ENCODE measurements at places on chromosomes 7 and 10.

- no peak for DNase-seq
Observed at GRCh38 chr7:148334959-148335577, 255.5 kb upstream of the C7orf33 start.

- no peak for DNase-seq
Observed at GRCh38 chr10:110721406-110722038, 77.4 kb downstream of the RBM20 start.

GRCh38 chr7:80640846-80641245 lies 2.4 kb downstream of the CD36 start:
- no peak for DNase-seq

DNA sequence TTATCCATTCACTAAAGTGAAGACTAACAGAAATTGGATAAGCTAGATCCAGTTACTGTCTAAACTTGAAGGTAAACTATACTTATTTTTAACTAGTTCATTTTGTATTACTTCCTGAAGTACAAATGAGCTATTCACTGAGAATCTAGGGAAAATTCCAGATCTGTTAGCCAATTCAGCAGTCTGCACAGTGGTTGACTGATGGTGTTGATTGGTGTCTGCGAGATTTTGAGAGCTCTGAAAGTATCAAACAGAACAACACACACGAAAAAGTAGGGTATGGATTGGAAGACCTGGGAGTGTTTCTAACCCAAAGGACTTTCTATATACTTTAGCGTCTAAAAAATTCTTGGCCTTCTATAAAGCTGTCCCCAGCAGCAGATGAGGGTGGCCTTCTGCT lies 33.6 kb upstream of the AGR2 start:
- no peak for DNase-seq

- DNase-seq = no peak
Observed at GRCh38 chr10:34198953-34199352, 616.1 kb downstream of the PARD3 start.

DNA sequence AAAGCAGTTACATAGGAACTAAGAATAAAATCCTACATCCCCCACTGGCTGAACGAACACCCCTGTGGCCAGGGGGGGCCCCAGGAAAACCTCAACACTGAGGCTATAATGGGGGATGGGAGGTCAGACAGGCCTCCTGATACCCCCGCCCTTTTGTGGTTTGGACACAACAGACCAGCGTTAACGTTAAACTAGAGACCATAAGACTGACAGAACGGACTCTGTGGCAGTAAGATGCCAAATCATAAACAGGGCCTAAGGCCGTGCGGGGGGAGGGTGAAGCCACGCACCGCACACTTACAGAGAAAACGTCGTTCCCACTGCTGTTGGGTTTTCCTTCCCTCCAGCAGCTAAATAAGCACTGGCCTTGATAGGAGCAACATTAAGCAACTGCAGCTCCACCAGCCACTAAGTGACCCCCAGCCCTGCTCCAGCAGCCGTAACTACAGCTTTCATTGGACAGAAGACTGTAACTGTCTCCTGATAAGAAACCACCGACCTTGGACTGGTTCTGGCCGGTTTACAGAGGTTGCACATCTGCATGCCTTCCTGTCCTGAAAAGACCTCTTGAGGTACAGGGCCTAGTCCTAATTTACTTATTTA lies 3.4 kb upstream of the PPP2R2D start:
- no peak for DNase-seq

DNA sequence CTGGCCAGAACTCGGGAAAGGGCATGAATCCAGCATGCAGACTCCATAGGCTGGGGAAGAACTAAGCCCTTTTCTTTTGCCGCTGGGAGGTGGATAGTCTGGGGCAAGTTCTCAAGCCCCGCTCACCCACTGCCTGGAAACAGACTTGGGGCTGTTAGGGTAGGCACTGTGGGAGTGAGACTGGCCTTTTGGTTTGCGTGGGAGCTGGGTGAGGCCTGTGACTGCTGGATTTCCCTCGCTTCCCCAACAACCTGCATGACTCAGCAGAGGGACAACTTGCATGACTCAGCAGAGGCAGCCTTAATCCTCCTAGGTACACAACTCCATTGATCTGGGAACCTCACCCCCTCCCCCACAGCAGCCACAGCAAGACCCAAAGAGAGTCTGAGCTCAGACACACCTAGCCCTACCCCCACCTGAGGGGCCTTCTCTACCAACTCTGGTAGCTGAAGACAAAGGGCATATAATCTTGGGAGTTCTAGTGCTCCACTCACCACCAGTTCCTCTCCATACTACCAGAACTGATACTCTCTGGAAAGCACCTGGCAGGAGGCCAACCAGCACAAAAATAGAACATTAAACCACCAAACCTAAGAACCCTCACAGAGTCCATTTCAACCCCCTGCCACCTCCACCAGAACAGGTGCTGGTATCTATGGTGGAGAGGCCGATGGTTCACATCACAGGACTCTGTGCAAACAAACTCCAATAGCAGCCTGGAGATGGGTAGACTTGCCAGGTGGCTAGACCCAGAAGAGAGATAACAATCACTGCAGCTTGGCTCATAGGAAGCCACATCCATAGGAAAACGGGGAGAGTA lies 81.4 kb upstream of the LAMB4 start:
- peak; percentile 28 for DNase-seq

- no peak for DNase-seq
Observed at GRCh38 chr7:7351832-7352231, 169.5 kb downstream of the C1GALT1 start.

DNA sequence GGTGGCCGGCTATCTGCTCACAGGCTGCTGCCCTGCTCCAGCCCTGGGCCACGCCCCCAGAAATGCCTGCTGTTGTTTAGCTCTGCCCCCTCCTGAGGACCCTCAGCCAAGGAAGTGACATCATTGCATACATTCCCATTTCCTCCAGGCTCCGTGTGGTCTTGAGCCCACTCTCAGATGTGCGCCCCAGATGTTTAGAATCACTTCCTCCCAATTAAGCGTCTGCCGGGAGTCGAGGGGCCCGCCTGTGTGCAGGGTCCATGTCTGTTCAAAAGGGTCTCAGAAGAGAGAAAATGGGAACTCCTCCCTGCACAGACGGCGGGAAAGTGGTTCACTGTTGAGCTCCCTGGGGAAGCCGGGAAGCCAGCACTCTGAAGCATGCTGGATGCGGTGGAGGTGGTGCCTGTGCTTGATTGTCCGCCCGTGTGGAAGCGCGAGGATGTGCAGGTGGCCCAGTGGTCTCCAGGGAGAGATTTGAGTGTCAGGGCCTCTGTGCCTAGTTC lies 116.9 kb upstream of the PPIF start:
- DNase-seq = no peak

DNA sequence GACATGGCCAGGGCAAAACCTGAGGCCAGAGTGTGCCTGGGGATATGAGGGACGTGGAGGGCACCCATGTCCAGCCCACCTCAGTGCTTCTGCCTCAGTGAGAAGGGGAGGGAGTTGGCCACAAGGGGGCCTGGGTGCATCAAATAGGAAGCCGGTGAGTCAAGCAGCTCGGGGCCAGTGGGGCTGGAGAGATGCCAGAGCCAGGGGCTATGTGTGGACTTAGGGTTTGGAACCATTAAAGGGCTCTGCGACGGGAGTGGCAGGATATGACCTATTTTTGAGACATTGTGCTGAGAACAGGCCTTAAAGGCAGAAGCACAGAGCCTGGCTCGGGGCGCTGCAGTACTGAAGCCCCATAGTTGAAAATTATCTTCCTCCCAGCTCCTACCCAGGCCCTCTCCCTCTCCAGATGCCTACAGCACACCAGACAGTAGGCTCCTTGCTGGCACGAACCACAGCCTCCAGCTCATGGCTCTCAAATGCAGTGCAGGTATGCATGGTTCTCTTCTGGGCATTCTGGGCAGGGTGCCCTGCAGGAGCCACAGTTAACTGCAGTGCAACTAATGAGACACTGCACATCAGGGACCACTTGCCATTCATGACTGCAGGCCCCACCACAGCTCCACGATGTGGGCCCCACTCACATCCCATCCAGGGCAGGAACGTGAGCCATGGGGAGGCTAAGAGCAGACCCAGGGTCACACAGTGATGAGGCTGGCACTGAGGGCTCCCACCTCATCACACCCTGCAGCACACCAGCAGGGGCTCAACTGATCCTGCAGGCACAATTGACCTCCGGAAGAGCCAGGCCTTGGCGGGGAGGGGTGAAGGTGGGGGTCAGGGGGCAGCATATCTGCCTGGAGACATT lies 7.2 kb upstream of the PGAM2 start:
- DNase-seq = peak; percentile 51

DNA sequence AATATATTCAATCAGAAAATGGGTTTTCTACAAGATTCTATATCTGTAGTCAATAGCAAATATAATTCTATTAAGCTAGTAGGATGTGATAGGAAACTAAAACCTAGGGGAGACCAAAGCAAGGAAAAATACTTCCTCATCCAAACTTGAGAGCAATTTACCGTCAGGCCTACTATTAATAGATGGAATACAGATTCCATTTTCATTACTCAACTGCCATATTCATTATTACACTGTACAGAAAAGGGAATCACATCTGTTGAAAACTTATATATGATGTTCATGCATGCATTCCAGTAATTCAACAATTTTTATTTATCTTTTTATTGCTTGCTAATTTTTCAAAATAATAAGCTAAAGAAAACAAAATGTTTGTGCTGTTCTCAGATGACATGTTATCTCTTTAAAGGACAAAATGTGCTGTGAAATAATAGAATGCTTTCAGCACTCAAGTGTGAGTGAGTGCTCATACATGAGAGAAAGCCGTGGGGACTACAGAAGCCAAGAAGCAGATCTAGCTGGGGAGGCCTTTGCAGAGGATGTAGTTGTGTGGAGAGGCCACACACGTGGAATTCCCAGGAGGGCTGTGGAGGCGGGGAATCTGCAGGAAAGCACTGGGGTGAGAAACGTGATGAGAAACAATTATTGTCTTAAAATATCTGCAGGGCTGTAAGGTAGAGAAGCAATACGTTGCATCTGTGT lies 110.0 kb downstream of the EGFR start:
- no peak for DNase-seq

GRCh38 chr10:72593963-72594362 lies 31.9 kb downstream of the MICU1 start:
- no peak for DNase-seq

GRCh38 chr7:3157566-3158287 lies 114.1 kb upstream of the CARD11 start:
- peak; percentile 20 for DNase-seq

- no peak for DNase-seq
Observed at GRCh38 chr7:148723166-148723559, 24.5 kb downstream of the CUL1 start.

- DNase-seq = no peak
Observed at GRCh38 chr7:102281785-102282184, 4.9 kb upstream of the SH2B2 start.

- DNase-seq = no peak
Observed at GRCh38 chr10:133294189-133294588, 14.5 kb downstream of the TUBGCP2 start.

DNA sequence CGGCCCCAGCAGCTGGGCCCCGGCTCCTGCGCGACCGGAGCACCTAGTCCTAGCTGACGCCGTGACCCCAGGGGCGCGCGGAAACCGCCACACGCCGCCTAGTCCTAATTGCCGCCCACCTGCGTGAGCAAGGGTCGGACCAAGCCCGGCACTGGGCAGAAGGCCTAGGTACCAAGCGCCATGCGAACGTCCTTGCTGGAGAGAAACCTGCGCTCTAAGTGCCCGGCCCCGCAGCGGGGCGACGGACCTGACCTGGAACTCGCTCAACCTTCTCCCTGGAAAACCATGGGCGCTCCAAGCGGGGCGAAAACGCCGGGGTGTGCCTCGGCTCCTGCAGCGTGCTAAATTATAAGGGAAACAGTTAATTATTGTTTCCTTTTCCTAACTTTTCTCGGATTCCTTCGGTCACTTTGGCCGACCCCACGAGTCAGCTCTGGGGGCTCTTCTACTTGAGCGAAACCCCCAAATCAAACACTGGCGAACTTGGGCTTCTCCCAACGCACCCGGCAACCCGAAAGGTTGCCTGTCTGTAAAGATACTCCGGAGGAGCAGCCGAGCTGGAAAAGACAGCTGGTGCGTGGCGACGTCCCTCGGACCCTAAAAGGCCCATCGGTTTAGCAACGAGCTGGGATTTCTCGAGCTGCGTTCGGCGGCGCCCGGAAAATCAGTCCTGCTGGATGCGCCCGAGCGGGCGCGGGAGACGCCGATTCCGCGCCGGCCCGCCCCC lies 5.3 kb upstream of the EBF3 start:
- DNase-seq = no peak

- DNase-seq = no peak
Observed at GRCh38 chr10:60822809-60823208, 44.5 kb downstream of the CDK1 start.

- peak; percentile 8 for DNase-seq
Observed at GRCh38 chr7:7565746-7566650, 686 bp upstream of the MIOS start.

- DNase-seq = no peak
Observed at GRCh38 chr7:95602421-95602820, 6.1 kb upstream of the PDK4 start.

GRCh38 chr7:74033372-74034311 lies 5.7 kb downstream of the ELN start:
- no peak for DNase-seq

- DNase-seq = no peak
Observed at GRCh38 chr7:25084821-25085220, 40.2 kb downstream of the CYCS start.

DNA sequence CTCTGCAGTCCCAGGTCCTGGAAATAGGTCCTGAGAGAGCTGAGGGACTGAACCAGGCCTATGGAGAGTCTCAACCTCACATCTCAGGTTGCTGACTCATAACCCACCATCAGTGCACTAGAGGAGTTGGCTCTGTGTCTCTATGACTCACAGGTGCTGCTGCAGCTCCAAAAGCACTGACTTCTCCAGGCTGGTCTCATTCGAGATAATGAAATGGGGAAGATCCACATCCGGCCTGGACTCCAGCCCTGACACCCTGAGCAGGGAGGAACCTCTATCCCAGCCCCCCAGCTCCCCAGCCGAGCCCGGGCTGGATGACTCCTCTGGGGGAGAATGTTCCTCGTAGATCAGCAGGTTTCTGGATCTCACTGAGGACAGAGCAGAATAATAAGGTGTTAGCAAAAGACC lies 35.5 kb upstream of the DGKI start:
- DNase-seq = peak; percentile 48

DNA sequence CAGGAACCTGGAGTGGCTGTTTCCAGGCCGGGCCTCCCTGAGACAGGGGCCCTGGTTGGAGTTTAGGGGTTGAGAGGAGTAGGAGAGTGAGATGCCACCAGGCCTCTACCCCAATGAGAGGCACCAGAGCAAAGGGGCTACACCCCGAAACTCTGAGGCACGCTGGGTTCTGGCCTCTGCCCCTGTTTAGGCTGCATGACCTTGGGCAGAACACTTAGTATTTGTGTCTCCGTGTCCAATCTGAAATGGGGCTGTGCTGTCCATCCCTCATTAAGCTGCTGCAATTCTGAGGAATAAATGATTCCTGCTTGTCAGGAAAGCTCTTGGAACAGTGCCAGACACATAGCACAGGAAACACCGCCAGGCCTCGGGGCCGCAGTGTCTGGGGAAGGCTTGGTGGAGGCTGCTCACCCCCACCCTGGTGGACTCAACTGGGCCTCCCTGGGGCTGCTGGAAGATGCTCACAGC lies 40.5 kb upstream of the SAMD8 start:
- no peak for DNase-seq

- no peak for DNase-seq
Observed at GRCh38 chr10:95815133-95815532, 59.2 kb downstream of the ENTPD1 start.

- DNase-seq = no peak
Observed at GRCh38 chr7:129907122-129907736, 45.5 kb downstream of the UBE2H start.
